ENCODE measurements at places on chromosomes 12 and 14.
A peak's percentile ranks its signal among the peaks of the same experiment; 100 is the strongest.

- DNase-seq, result no peak
Measured at GRCh38 chr12:42643881-42644579, 54.5 kb upstream of the PRICKLE1 start.

DNA sequence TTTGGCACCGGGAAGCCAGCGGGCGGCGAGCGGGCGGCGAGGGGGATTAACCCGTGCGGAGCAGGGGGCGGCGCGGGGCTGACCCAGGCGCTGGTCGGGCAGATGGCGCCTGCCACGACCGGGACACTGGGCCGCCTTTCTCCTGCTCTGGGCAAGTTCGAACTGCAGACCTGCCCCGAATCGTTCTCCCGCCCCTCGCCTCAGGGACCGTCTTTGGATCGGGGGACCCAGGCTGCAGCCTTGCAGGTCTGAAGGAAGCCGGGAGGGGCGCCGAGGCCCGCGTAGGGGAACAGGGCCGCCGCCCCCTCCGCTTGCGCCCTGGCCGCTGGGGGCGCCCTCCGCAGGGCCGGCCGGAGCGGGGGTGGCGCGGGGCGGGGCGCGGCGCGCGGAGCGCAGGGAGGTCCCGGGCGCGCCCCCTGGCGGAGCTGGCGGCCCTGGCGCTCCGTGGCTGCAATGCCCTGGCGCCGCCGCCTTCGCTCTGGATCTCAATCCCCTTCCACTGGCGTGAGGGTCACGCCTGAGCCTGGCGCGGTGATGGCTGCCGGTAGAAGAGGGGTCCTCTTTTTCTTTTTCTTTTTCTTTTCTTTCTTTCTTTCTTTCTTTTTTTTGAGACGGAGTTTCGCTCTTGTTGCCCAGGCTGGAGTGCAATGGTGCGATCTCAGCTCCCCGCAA is 449 bp upstream of the LTBP2 start:
- peak; percentile 82 for DNase-seq

DNA sequence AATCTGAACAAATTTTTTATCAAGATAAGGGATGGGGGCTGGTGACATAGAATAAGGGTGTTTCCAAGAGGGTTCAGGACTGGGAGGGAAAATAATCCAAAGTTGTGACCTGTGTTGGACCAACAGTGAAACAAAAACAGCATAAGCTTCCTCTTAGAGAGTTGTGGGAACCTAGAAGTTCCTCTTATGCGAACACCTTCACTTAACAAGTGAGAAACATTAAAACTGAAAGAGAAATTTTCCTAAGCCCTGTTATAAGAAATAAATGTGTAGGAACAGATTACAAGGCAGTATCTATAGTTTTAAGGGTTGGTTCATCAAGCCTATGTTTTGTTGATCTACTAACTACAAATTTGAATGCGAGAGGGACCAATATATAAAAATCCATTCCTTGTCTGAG is 58.4 kb downstream of the LLPH start:
- DNase-seq, result peak; percentile 90

DNA sequence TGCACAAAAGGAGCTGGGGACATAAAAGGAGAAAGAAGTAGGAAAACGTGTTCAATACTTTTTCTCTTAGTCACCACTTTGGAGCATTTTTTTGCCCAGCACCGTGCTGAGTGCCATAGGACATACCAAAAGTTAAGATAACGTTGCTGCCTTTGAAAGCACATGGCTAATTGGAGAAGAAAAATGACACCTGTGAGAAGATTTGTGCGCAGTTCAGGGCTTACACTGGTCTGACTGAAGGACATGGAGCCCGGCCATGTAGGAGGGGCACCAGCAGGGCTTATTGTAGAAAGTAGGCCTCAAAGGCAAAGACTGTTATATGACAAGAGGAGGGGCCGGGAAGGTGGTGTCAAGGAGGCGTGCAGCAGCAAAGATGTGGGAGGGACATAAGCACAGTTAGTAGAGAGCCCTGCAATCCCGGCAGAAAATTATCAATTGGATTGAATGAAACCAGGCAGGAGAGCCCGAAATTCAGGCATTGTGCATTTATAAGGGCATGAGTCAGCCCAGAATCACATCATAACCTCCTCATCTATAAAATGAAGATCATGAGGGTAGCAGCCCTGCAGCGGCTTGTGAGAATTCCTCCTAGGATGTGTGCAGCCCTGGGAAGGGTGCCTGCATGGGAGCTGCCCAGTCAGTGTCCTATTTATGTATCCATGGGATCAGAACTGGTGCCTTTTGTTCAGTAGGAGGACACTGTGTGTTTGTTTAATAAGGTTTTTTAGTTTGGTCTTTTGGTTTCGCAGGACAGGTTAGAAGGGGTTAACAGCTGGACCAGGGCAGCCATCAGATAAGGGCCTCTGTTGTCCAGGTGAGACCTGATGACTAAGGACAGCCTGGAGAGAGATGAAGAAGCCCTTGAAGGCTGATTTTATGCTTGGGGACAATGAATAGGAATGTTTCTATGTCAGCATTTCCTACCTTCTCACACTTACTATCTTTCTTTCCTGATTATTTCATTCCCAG is 122.4 kb downstream of the GPR135 start:
- DNase-seq, result no peak

DNA sequence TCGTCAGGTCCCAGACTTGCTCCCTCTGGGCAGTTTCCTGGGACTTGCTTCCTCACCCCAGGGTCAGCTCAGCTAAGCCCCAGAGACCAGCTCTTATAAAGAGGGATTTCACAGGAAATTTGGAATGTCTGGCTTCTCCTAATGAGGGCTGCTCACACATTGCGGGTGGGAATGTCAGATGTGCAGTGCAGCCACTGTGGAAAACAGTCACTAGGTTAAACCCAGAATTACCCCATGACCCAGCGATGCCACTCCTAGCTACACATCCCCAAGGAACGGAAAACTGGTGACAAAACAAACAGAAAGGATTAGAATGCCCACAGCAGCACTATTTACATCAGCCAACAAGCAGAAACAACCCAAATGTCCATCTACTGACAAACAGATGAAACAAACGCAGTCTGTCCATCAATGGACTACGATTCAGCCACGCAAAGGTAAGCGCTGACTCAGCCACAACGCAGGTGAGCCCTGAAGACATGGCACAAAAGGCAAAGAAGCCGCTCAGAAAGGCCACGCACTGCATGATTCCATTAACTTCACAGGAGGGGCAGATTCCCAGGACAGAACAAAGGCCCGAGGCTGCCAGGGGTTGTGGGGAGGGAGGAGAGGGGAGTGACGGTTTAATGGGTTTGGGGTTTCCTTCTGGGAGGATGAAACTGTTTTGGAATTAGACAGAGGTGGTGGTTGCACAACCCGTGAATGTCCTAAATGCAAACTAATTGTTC is 63.0 kb downstream of the NCOR2 start:
- no peak for DNase-seq

GRCh38 chr12:33602515-33602914 is 162.9 kb upstream of the SYT10 start:
- DNase-seq, result no peak

DNA sequence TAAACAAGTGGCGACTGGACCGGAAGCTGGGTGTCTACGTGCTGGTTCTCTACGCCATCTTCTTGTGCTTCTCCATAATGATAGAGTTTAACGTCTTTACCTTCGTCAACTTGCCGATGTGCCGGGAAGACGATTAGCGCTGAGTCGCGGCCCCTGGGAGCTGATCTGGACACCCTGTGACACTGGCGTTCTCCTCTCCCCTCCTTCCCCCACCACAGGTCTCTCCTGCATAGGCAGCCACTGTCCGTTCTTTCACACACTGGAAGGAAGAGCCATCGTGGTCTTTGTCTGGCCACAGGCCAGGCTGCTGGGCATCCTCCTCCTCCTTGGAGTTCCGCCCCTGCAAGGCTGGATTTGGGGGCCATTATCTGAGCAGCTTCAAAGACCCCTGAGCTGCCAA is 20.1 kb upstream of the RIN3 start:
- DNase-seq, result no peak

DNA sequence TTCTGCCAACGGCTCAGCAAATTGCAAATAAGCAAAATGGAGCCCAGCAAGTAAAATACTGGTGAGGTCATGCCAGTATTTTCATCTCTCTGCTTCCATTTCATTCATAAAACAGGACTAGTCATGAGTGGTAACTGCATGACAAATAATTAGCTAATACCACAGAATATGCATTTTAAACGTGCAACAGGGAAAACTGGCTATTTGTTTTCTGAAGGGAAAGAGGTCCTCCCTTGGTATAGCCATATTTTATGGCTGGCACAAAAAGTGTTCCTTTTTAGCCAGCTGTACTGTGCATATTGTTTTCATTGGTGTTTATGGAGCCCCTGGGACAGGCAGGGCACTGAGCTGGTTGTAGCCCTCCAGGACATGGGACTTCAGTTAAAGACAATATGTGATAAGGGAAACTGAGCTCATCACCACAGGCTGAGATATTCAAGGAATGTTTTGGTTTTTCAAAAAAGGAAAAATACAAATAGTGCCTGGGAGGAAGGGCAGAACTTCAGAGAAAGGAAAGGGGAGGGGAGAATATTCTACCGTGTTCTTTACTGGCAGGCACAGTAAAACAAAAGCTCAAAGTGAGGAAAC is 26.1 kb upstream of the FOXN3 start:
- peak; percentile 58 for DNase-seq

- no peak for DNase-seq
Measured at GRCh38 chr14:33788161-33788560, 162.7 kb downstream of the EGLN3 start.
